Stimulated activated CD4-positive, alpha-beta T cell treated with anti-CD3 and anti-CD28 coated beads, Interleukin-2, amount 100 ng/mL, for 24 hours (primary cell): ENCODE measurements at places on chromosomes 4 and X.
A peak's percentile ranks its signal among the peaks of the same experiment; 100 is the strongest.

GRCh38 chr4:54277691-54278090 is 48.6 kb downstream of the PDGFRA start:
- no peak for DNase-seq

DNA sequence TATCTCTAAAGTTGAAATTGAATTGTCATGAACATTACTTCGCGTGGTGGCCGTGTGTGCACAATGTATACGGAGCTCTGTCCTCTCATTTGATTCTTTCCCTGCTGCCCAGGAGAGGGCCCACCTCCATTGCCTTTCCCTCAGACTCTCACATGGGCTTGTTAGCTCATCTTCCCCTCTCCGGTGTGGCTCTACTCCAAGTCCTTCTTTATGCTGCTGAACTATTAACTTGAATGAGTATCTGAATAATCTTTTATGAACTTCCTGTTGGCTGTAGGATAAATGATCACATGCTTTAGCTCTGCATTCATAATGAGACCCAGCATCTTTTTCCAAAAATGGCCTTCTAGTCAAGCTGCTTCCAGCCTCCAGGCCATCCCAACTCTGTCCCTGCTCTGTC is 68.8 kb upstream of the CLNK start:
- no peak for DNase-seq

GRCh38 chr4:146121757-146122156 is 53.8 kb upstream of the LSM6 start:
- no peak for DNase-seq

GRCh38 chr4:79174490-79175252 is 151.2 kb downstream of the NAA11 start:
- no peak for DNase-seq

DNA sequence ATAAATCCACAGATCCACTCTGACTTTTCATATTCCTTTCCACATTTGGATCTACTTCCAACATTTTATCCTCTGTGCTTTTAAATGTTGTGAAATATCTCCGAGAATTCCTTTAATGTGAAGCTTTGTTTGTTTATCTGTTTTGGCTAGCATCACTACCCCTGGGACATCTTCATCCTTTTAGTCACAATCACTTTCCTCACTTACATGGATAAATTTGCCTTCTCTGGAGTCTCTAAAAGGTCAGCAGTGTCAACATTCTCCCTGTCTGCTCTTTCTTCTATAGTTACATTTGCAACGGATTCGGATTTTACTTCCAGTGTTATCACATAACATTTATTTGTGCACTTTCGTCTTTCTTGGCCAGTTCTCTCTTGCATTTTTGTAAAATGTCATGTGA is 34.2 kb upstream of the LRAT start:
- DNase-seq = no peak

GRCh38 chr4:145619639-145619996 is 433 bp downstream of the MMAA start:
- DNase-seq = peak; percentile 64

DNA sequence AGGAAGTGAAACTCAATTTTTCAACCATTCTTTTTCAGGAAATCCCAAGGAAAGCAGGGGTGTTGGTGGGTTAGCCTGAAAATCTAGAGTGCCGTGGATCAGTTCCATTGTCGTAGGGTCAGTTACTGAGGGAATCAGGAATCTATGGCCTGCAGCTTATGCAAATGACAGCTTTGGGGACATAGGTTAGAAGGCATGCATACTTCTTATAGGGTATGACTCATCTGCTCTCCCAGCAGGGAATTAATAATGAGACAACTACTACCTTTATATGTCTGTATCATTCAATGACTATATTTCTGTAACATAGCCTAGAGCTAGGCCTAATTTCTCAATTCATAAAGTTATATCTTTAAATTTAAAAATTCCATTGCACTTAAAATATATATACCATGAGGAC is 36.6 kb downstream of the ZNF41 start:
- no peak for DNase-seq

DNA sequence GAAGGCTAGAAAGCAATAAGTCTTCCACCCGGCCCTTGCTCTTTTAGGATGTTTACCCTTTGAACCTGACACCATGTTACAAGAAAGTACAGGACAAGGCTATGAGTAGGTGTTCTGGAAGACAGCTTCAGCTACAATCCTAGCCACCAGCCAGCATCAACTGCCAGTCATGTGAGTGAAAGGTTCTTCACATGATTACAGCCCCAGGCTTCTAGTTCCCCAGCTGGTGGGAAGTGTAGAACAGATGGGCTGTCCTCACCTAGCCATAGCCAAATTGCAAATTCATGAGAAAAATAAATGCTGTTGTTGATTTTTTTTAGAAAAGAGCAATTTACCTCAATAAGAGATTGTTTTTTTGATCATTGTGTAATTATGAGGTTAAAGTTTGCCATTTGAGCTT is 60.8 kb downstream of the GRXCR1 start:
- DNase-seq = no peak

DNA sequence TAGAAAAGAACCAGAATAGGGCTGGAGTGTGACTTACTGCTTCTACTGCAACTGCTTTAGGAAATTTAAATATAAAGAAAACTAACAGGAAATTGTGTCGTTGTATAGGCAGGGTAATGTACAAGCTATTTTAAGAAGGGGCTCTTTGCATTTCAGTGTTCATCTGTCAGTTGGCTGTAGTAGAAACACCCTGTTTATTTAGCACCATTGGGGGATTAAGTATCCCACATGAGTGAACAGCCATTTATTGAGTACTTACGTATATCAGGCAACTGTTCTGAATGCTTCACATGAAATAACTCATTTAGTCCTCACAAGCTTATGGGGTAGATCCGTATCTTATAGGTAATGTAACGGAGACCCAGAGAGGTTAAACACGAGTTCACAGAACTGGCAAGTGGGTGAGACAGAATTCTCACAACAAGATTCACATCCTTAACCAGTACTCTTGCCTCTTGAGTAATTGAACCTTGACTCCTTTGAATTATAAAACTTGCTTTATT is 23.9 kb downstream of the STIM2 start:
- no peak for DNase-seq

DNA sequence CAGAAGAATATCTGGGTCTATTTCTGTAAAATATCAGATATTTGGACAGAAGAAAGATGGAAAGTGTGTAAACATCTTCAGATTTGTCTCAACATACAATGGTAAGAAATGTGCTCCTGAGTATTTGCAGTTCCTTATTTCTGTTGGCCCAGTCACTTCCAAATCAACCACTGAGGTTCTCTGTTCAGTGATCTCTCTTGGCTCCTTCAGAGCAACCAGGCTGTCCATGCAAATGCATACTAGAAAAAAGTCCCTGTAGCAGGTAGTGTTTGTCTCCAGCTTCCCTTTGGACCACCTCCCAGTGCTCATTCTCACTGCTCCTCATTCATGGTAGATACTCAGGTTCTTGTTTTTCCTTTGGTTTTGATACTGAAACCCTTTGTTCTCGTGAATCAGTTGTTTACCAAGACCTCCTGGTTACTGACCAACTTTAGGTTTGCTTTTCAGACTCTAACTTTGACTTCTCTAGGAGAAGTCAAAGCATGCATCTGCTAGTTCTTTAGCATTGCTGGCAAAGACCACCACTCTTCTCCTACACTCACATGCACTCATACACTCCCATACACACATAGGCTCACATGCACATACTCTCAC is 28.8 kb downstream of the ASIC5 start:
- DNase-seq = no peak

DNA sequence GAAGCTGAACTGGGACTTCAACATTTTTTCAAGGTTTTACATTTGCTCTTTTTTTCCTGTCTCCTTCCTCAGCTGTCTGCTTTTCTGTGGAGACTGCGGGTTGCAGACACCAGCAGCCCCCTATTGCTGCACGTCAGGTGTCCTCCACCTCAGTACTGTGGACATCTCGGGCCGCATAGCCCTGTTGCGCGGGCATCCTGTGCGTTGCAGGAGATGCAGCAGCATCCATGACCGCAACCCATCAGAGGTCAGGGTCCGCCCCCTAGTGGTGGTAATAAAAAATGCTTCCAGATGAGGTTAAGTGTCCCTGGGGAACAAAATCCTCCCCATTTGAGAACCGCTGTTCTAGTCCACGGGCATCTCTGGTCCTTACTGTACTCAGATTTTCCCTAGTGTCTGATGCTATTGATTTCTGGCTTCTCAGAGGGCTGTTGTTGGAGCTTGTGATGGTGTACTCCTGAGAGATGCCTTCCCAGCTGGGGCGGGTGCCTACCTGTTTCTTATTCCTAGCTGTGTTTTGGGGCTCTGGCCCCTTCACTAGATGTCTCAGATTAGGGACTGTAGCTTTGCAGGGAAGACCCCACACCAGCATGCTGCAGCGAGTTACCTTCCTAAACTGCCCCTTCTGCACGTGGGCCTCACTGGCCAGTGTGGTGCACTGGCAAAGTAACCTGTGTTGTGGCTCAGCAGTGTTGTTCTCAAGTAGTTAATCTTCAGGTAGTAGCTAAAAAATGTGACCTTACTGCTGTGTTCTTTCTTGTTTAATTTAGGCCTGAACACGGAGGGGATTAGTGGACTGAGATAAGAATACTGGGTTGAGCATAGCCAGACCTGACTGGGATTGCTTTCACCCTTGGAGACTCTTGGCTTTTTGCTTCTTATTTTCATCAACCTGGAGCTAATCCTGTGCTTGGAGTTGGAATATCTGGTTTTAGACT is 28.2 kb downstream of the NSD2 start:
- DNase-seq = peak; percentile 76

DNA sequence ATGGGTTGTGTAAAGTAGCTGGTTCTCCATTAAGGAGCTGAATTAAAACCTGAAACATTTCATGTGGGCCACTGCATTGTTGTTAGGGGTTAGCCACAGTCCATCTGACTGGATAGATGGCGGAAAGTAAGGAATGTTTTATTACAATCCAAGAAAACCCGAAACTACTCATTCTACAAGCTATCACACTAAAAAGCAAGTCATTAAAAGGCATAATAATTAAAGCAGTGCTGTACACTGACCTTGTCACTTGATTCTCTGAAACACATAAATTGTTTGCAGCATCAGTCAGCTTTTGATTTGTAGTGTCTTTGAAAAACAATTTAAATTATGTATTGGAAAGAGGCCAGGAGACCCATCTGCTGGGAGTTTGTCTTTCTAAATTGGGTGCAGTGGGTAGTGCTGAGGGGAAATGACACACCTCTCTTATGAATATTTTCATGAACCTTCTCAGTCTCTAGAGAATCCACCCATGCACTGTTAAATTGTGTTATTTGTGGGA is 75.7 kb upstream of the ANK2 start:
- DNase-seq = no peak

- DNase-seq = no peak
Measured at GRCh38 chr4:38223782-38224236, 263.6 kb downstream of the PTTG2 start.

DNA sequence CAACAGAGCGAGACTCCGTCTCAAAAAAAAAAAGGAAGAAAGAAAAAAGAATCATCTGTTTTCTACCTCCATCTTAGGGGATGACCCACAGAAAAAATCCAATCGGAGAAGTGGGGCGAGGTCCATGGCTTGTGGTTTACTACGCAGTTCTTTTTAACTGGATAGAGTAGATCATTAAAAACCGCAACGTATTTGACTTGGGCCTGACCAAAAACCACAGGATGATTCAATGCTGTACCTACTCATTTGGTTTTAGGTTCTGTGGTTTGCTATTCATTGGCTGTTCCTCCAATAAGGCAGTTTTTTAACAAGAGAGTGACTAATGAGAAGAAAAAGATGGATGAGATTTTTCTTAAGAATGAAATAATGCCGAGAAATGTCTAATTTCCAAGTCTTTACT is 83.7 kb downstream of the FREM3 start:
- peak; percentile 8 for DNase-seq

DNA sequence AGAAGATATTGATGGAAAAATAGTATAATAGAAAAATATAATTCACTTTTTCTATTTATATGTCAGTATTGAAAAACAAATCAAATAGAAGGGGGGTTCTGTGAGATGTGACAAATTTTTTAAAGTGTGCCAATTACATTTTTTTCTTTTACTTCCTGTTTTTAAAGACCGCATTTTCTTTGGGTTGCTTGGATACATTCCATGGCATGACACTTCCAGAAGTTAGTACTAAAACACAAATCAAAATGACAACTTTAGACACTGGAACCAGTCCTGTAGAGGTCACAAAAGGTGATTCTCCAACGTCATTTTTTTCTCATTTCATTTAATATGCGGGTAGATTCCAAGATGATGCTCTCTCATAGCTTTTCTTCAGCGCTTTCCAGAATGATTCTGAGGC is 116.2 kb upstream of the GNPDA2 start:
- DNase-seq = no peak

- DNase-seq = peak; percentile 15
Measured at GRCh38 chrX:114611018-114611619, 27.2 kb downstream of the HTR2C start.

DNA sequence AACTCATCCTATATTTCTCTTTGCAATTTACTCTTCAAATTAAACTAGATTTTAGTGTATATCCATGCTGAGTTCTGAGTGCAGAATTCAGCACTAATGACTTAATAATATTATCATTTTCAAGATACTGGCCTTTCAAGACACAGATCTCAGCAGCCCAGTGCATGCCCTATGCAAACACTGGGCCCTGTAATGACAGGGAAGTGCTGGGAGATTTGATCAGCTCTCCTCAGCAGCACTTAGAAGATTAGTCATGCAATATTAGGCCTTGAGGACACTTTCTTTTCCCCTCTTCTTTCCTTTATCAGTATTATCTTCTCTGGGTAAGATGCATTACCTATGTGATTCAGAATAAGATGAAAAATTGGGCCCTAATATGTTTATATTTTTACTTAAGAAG is 207.1 kb downstream of the PPP3CA start:
- DNase-seq = no peak

DNA sequence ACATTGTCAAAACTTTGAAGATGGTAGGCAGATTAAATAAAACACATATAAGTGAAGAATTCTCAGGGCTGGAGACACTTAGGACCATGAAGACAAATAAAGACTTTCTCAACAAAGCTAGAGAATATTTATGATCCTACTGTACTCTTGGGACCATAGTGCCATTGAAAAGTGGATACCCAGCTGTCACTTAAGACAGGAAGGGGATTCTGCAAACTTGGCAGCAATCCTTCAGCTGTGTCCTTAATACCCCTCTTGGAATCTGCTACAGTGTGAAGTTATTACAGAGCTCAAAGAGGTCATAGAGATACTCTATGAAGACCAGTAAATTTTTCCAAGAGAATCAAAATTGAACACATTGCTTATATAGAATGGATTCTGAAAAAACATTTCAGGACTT is 24.3 kb downstream of the PDE5A start:
- no peak for DNase-seq

DNA sequence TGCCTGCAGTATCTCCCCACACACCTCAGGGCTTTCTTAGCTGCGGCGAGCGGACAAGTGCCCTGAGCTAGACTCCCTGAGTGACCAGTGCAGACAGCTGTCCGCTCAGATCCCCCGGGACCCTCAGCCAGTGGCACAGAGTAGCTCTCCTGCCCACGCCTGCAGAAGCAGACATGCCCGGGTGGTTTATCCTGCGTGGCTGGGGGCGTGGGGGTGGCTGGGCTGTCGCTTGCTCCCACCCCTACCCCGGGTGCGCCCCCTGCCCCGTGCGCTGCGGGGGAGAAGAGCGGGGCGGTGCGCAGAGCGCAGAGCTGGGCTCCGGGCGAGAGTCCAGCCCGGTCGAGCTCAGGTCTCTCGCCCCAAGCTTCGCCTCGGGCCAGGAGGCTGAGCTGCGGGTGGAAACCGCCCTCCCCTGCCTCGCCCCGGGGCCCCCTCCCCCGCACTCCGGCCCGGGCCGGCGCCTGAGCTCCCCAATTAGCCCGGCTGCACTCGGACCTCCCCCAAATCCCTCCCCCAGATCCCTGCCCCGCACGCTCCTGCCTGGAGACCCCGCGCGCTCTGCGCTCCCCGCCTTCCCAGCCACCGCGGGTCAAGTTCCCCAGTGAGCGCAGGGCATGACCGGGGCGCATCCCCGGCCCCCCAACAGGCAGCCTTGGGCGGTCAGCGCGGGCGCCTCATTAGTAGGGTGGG is 11.7 kb upstream of the SHOX start:
- DNase-seq = no peak
